DND-41 (cell line): ENCODE measurements at places on chromosomes 5 and 9.

DNA sequence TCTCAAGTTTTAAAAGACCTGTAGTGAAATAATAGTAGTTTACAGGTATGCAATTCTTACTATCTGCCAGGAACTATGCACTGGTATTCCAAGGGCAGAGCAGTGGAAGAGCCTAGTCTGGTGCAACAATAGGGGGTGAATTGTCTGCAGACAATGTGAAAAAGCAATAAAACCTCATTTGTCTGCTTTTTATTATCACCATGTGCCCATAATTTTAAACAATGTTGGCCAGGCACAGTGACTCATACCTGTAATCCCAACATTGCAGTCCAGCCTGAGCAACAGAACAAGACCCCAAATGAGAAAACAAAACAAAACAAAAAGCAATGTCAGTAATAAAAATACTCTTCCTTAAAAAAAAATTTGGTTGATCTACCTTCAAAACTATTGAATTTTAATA is 12.2 kb upstream of the SLC44A1 start:
- H3K4me1 ChIP-seq: no peaks in the 10 kb centered on the region
- H3K36me3 ChIP-seq: no peaks in the 10 kb centered on the region
- H3K27me3 ChIP-seq: no peaks in the 10 kb centered on the region
- H3K27ac ChIP-seq: no peak overlapping the region
- no peak overlapping the region for H3K4me3 ChIP-seq
- DNase-seq: no peak

GRCh38 chr9:6696178-6696577 is 50.6 kb upstream of the GLDC start:
- H3K4me3 ChIP-seq: no peak overlapping the region
- no peaks in the 10 kb centered on the region for H3K36me3 ChIP-seq
- no peak overlapping the region for H3K27ac ChIP-seq
- no peaks in the 10 kb centered on the region for H3K27me3 ChIP-seq
- DNase-seq: no peak

GRCh38 chr5:548256-548655 is 24.0 kb upstream of the SLC9A3 start:
- H3K36me3 ChIP-seq: no peaks in the 10 kb centered on the region
- no peak overlapping the region for H3K27ac ChIP-seq
- H3K4me1 ChIP-seq: 0 out of 2 replicates have a peak, but pooled peaks cover 3% of the 10 kb centered on the region

- no peak overlapping the region for H3K27ac ChIP-seq
- H3K4me1 ChIP-seq: no peaks in the 10 kb centered on the region
- no peak overlapping the region for H3K4me3 ChIP-seq
- H3K27me3 ChIP-seq: no peaks in the 10 kb centered on the region
- DNase-seq: no peak
Measured at GRCh38 chr9:38486056-38486615, 61.9 kb upstream of the IGFBPL1 start.

- DNase-seq: no peak
- H3K36me3 ChIP-seq: no peaks in the 10 kb centered on the region
- H3K27me3 ChIP-seq: no peaks in the 10 kb centered on the region
- H3K4me3 ChIP-seq: no peak overlapping the region
- H3K4me1 ChIP-seq: no peaks in the 10 kb centered on the region
- no peak overlapping the region for H3K27ac ChIP-seq
Measured at GRCh38 chr5:77900691-77901090, 124.6 kb upstream of the TBCA start.

- DNase-seq: no peak
- peaks cover 8% of the 10 kb centered on the region for H3K27me3 ChIP-seq
- no peak overlapping the region for H3K4me3 ChIP-seq
- no peak overlapping the region for H3K27ac ChIP-seq
- H3K4me1 ChIP-seq: no peaks in the 10 kb centered on the region
Measured at GRCh38 chr5:149680810-149681221, 49.3 kb upstream of the PPARGC1B start.

GRCh38 chr5:165397516-165397915 is 1892.1 kb downstream of the MAT2B start:
- no peaks in the 10 kb centered on the region for H3K36me3 ChIP-seq
- no peak for DNase-seq
- no peak overlapping the region for H3K4me3 ChIP-seq
- H3K4me1 ChIP-seq: no peaks in the 10 kb centered on the region
- no peaks in the 10 kb centered on the region for H3K27me3 ChIP-seq

- no peak for DNase-seq
- no peaks in the 10 kb centered on the region for H3K36me3 ChIP-seq
- H3K4me1 ChIP-seq: no peaks in the 10 kb centered on the region
- H3K27me3 ChIP-seq: no peaks in the 10 kb centered on the region
- no peak overlapping the region for H3K4me3 ChIP-seq
Measured at GRCh38 chr9:118330191-118330986, 626.2 kb downstream of the TLR4 start.

DNA sequence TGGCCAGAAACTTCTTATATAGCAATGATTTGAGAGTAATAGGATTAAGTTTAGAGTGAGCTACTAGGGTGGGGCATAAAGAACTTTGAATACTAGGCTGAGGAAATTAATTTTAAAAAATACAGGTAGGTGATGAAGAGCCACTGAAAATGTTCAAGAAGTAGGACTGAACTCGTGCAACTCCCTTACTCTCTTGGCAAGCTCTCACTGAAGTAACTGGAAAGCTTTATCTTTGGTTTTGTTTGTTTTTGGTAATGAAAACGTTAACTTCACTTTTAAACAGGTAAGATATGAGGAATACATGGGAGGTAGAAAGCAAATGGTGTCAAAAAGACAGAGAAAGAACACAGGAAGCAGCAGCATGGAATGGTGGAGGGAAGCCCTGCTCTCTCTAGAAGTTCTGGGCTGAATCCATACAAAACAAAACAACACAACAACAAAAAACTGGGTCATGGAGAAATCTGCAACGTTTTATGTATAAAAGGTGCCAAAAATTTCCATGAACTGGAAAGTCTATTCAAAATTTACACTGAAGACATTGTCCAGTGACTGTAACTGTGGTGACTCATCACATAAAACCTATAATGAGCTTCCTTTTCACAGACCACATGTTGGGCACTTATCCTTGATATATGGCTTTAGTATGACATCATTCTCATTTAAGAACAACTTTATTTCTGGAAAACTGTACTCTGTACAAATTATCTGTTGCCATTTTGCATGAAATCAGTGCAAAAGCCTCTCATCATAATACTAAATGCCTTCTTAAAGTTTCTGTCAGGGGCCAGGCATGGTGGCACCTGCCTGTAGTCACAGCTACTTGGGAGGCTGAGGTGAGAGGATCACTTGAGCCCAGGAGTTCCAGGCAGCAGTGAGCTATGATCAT is 91.2 kb upstream of the CHD1 start:
- H3K36me3 ChIP-seq: no peaks in the 10 kb centered on the region
- no peak for DNase-seq
- no peaks in the 10 kb centered on the region for H3K4me1 ChIP-seq
- H3K4me3 ChIP-seq: no peak overlapping the region
- H3K27ac ChIP-seq: no peak overlapping the region

- no peaks in the 10 kb centered on the region for H3K4me1 ChIP-seq
- H3K27me3 ChIP-seq: no peaks in the 10 kb centered on the region
- no peak overlapping the region for H3K4me3 ChIP-seq
- DNase-seq: no peak
- H3K36me3 ChIP-seq: no peaks in the 10 kb centered on the region
- H3K27ac ChIP-seq: no peak overlapping the region
Measured at GRCh38 chr9:122197882-122198281, 30.9 kb downstream of the LHX6 start.

DNA sequence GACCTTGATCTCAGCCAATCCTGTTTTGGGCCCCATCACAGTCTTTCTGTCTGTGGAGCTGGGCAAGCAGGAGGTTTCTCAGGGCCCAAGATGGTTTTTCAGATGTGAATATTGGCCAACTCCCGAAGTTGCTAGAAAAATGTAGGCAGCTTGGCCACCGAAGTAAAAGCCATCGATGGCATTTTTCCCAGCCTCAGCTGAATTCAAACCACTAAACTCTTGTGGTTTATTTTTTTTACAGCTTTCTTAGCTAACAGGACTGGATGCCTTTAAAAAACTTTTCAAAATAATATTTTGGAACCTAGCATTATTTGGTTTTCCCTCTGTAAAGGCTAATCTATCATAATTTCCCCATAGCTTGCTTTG is 102.5 kb upstream of the ERCC6L2 start:
- H3K4me1 ChIP-seq: no peaks in the 10 kb centered on the region
- H3K27me3 ChIP-seq: peaks cover 15% of the 10 kb centered on the region
- no peak overlapping the region for H3K27ac ChIP-seq
- DNase-seq: no peak
- H3K36me3 ChIP-seq: no peaks in the 10 kb centered on the region
